ENCODE measurements at places on chromosomes 3 and 15. TPM values are rescaled to one million over a fixed set of nuclear protein-coding genes. Genes with fewer than 3 reads are reported as not detected.

Gene NDN
- total RNA-seq, result 132 TPM

Gene EOMES
- not detected for total RNA-seq

Gene ARNT2
- 4.7 TPM for total RNA-seq

Gene PLAAT1
- total RNA-seq, result not detected

Gene SLC28A2
- total RNA-seq, result not detected

Gene RAB5A
- 63.2 TPM for total RNA-seq

Gene NMNAT3
- total RNA-seq, result 0.83 TPM

Gene FOXB1
- not detected for total RNA-seq

Gene CCDC39
- 0.17 TPM for total RNA-seq

All from smooth muscle cell of trachea (primary cell).